Stimulated activated CD8-positive, alpha-beta memory T cell treated with anti-CD3 and anti-CD28 coated beads, Interleukin-4, amount 100 ng/mL, for 48 hours (primary cell): ENCODE measurements at places on chromosomes 13 and 19.
A peak's percentile ranks its signal among the peaks of the same experiment; 100 is the strongest.

DNA sequence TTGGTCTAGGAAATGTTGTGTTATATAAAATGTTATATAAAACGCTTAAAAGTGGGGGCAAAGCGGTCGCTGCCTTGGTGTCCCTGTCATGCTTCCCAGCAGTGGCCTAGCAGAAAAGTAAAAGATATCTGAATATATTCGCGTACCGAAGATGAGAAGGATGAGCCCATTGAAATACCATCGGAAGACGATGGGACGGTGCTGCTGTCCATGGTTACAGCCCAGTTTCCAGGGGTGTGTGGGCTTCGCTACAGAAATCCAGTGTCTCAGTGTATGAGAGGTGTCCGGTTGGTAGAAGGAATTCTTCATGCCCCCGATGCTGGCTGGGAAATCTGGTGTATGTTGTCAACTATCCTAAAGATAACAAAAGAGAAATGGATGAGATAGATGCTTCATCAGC, 110.9 kb upstream of the DIAPH3 start:
- DNase-seq: no peak

DNA sequence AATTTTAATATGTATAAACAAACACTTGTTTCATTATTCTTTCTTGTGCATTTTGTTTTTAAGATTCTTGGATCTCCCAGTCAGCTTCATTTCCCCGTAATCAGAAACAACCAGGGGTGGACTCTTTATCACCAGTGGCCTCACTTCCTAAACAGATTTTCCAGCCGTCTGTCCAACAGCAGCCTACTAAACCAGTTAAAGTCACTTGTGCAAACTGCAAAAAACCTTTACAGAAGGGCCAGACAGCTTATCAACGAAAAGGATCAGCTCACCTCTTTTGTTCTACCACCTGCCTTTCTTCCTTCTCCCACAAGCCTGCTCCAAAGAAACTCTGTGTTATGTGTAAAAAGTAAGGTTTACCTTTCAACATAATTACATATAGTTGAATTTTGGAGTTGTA, 44.3 kb downstream of the ZMYM2 start:
- no peak for DNase-seq

DNA sequence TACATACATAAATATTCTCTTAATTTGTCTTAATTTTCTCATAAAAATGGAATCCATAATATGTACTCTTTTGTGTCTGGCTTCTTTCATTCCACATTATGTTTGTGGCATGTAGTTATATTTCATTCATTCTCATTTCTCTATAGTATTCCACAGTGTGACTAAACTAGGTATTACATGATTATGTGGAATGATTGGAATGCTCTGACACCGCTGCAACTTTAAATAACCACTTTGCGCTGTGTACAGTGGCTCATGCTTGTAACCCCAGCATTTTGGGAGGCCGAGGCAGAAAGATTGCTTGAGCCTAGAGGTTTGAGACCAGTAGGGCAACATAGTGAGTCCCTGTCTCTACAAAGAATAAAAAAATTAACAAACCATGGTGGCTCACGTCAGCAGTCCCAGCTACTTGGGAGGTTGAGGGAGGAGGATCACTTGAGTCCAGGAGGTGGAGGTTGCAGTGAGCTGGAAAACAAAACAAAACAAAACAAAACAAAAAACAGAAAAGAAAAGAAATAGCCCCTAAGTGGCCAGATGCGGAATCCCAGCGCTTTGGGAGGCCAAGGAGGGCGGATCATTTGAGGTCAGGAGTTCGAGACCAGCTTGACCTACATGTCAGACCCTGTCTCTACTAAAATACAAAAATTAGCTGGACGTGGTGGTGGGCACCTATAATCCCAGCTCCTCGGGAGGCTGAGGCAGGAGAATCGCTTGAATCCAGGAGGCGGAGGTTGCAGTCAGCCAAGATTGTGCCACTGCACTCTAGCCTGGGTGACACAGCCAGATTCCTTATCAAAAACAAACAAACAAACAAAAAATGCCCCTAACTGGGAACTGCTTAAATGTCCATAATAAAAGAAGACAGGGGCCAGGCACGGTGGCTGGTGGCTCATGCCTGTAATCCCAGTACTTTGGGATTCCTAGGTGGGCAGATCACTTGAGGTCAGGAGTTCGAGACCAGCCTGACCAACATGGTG, 8.0 kb upstream of the SAE1 start:
- no peak for DNase-seq

- no peak for DNase-seq
Observed at GRCh38 chr13:26112843-26113242, 61.0 kb upstream of the SHISA2 start.

- DNase-seq: no peak
Observed at GRCh38 chr13:48656608-48657007, 2.9 kb downstream of the CYSLTR2 start.

DNA sequence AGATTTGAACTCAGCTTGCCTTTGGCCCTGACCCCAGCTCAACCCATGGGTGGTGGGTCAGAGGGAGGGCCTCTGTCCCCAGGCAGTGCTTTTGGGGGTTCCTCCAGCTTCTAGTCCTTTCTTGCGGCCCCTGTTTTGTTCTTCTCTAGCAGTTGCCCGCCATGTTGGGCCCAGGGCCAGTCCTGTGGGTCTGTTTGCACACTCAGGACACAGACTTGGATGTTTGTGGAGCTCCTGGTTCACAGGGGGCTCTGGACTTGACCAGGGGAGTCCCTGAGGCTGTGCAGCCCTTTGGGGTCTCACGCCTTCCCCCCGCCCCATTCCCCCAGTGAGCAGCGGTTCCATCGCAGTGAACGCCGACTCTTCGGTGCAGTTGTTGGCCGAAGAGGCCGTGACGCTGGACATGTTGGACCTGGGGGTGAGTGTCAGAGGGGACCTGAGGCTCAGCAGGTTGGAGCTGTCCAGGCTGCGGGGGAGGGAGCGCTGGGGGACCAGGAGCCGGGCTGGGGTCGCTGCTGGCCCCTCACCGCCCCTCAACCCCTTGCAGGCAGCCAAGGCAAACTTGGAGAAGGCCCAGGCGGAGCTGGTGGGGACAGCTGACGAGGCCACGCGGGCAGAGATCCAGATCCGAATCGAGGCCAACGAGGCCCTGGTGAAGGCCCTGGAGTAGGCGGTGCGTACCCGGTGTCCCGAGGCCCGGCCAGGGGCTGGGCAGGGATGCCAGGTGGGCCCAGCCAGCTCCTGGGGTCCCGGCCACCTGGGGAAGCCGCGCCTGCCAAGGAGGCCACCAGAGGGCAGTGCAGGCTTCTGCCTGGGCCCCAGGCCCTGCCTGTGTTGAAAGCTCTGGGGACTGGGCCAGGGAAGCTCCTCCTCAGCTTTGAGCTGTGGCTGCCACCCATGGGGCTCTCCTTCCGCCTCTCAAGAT, 2.5 kb downstream of the ATP5F1D start:
- DNase-seq: peak; percentile 91

- DNase-seq: no peak
Observed at GRCh38 chr13:65500481-65500880, 1729.7 kb downstream of the PCDH9 start.

- no peak for DNase-seq
Observed at GRCh38 chr19:4425537-4425936, 23.1 kb downstream of the CHAF1A start.

- no peak for DNase-seq
Observed at GRCh38 chr13:34151885-34152284, 333.9 kb downstream of the RFC3 start.

DNA sequence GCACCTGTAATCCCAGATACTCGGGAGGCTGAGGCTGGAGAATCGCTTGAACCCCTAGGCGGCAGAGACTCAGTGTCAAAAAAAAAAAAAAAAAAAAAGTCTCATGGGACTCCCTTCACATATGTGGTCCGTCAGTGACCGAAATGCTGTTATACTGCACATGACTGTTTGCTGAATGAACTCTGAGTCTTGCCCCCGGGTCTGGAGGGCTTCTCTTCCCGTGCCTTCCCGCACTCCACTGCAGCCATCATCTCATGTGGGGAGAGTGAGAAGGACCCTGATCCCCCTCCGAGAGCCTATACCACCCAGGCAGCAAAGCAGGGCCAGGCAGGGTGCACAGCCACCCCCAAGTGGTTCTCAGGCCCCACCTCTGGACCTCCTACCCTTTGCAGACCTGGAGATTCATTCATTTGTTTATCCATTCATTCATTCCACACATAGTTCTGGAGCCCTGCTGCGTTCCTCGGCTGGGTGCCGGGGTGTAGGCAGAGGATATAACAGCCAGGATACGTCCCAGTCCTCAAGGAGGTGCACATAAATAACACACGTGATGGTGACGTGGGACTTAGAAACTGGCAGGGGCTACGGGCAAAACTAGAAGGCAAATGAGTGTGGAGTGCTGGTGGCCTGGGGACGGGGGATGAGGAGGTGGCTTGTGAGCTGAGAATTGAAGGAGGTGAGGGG, 14.2 kb downstream of the NDUFA11 start:
- no peak for DNase-seq

GRCh38 chr19:12825254-12826131, 8.9 kb downstream of the RTBDN start:
- peak; percentile 59 for DNase-seq

GRCh38 chr13:112710855-112711527, 21.2 kb downstream of the ATP11A start:
- DNase-seq: no peak

GRCh38 chr13:37918751-37919150, 49.2 kb upstream of the TRPC4 start:
- DNase-seq: no peak

DNA sequence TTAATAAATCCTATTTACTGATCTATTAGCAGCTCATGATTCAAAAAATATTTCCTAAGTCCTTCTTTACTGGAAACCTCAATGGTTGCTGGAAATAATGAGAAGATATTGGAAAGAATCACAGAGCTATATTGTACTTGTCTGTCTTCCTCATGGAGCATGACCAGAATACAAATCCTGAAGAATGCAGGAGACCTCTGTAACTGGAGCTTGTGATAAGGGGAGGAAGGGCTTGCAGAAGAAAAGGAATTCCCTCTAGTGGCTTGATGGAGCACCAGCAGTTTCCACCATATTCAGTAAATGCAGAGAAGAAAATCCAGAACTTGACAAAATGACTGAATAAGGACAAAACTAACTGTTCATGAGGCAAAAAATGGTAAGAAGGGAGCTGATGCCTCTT, 1333.1 kb downstream of the EFNB2 start:
- no peak for DNase-seq

GRCh38 chr19:50710094-50710493, 9.5 kb downstream of the SHANK1 start:
- DNase-seq: no peak

DNA sequence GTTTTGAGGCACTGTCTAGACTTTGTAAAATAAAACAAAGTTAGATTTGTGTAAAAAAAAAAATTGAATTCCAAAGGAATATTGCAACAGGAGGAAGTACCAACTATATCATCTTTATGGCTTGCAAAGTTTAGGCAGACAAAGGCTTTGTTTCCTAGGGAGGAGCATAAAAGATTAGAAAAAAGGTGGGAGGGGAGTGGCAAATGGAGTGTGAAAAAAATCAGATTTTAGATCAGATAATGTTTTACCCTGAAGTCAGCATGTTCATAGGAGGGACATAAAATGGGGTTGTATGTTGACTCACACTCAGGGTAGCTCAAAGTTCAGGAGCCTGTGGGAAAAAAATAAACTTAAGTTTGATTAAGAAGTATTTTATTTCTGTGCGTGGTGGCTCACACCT, 3.7 kb downstream of the ZNF85 start:
- no peak for DNase-seq

DNA sequence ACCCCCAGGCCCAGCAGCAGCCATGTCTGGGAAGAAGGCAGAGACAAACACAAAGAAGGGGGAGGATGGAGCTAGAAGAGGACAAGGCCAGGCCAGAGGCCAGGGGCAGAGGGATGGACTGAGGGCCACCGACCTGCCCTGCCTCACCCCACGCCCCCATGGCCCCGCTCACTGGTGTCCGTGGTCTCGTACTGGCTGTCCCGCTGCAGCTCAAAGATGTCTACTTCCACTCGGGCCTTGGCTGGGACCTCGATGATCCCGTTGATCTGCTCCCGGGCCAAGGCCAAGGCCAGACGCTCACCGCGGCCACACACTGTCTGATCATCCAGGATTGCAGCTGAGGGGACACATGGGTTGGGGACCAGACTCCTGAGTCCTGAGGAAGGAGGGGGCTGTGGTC, 5.0 kb downstream of the GRIK5 start:
- DNase-seq: no peak

- DNase-seq: peak; percentile 63
Observed at GRCh38 chr19:39679791-39680168, 24.1 kb downstream of the LGALS16 start.

DNA sequence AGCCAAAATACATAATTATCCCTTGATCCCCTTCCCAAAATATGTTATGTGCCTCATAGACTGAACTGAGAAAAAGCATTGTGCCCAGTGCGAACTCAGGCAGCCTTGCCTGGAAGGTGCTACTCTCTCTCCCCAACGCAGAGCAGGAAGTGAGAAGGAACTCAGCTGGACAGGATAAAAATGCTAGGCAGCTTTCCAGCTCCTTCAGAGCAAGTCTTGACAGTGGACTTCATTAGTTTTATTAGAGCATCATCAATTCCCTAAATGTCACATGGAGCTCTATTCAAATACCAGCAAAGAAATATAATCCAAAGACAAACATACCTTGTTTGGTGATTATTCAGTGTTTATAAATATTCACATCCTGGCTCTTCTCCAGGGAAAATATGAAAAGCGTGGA, 202.4 kb downstream of the RFC3 start:
- no peak for DNase-seq

DNA sequence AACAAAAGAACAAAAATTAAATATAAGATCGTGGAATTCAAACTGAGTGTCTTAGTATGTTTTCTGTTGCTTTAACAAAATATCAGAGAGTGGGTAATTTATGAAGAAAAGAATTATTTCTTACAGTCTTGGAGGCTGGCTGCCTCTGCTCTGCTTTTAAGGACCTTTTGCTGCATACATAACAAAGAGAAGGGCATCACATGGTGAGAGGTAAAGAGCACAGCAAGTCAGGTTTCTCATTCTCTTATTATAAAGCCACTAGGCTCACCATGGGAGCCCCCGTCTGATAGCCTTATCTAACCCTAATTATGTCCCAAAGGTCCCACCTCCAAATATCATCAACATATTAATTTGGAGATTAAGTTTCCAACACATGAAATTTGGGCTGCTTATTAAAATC, 231.3 kb downstream of the SLITRK6 start:
- DNase-seq: no peak

DNA sequence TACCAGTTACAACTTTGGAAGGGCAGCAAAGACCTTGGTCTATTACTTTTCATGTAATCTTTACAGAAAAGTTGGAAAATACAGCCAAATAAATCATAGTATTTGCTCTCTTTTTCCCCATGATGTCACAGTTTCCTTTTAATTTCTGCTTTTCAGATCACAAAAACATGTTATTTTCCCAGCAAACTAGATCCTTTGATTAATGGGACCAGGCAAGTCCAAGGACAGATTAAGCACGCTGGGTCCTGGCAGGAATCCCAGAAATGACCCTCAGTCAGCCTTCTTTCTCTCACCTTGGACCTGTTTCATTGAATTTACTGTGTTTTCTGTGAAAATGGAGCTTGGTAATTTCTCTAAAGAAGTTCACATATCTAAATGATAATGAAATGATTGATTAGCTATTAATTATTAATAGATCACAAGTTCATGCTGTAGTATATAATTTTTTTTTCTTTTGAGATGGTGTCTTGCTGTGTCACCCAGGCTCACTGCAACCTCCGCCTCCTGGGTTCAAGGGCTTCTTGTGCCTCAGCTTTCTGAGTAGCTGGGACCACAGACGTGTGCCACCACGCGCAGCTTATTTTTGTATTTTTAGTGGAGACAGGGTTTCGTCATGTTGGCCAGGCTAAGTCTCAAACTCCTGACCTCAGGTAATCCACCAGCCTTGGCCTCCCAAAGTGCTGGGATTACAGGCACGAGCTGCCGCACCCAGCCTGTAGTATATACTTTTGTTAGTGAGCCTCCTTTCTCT, 16.0 kb downstream of the SPATA13 start:
- no peak for DNase-seq

GRCh38 chr19:57050863-57051262, 68.9 kb upstream of the USP29 start:
- no peak for DNase-seq
